ENCODE measurements at places on chromosomes 11 and 22.

DNA sequence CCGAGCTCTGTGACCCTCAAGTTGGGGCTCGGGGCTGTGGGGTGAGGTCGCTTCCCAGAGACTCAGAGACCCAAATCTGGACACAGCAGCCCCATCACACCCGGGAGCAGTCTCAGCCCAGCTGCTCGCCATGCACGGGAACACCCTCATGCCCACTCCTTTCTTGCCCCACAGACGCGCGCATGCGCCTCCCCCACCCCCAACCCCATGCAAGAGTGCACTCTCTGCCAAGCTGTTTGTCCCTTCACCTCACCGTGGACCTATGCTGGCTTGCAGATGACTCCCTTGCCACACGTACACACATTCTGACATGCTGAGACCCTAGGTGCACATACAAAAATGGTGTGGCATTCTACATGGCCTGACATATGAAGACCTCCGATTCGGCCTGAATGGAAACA lies 478 bp upstream of the CD248 start:
- DNase-seq: peak; percentile 61

- DNase-seq: peak; percentile 60
These were observed 626 bp downstream of the FLRT1 start for GRCh38 chr11:64036087-64037026.

DNA sequence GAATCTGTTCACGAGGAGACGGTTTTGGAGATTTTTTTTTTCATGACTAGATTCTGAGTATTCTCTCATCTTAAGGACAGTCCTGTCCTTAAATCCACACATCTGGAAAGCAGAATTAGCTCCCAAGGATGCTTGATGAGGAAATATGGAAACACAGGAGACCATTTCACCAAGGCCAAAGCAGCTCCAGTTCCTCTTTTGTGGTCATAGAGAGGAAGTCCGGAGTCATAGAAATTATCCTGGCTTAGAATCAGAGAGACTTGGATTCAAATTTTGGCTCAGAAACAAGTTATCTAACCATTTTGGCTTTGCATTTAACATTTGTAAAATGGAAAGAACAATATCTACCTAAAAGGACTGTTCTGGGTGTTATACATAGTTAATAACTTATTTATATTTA lies 7.3 kb upstream of the TEAD1 start:
- DNase-seq: no peak

DNA sequence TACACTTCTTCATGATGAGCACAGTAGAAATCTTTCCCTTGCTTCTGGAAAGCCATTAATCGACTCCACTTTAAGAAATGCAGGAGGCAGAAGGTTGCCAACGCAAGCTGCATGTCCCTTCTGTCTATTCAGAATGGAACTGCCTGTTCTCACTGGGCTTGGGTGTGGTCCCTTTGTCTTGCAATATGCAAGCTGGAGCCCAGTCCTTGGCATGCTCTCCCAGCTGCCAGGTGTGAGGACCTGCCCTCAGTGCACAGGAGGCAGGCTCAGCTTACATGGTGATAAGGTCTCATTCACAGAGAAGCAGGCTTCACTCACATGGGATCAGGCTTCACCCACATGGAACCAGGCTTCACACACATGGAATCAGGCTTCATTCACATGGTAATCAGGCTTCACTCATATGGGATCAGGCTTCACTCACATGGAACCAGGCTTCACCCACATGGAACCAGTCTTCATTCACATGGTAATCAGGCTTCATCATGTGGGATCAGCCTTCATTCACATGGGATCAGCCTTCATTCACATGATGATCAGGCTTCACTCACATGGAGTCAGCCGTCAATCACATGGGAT lies 59.2 kb upstream of the USP47 start:
- DNase-seq: no peak

- peak; percentile 87 for DNase-seq
These were observed 23.5 kb downstream of the SPATA19 start for GRCh38 chr11:133821776-133822175.

DNA sequence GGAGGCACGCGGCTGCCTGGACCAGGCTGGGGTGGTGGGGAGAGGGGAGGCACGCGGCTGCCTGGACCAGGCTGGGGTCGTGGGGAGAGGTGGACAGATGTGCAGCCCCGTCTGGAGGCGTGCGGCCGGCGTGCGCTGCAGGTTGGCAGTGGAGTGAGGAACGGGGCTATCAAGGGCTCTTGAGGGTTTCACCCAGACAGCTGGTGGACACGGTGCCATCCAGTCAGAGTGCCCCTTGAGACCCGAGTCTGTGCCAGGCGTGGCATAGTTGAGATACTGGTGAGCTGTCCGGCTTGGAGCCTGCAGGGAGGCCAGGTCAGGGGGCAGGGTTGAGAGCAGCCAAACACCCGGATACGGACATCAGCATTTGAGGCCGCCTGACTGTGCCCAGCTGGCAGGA lies 1.5 kb upstream of the GRAMD4 start:
- no peak for DNase-seq

DNA sequence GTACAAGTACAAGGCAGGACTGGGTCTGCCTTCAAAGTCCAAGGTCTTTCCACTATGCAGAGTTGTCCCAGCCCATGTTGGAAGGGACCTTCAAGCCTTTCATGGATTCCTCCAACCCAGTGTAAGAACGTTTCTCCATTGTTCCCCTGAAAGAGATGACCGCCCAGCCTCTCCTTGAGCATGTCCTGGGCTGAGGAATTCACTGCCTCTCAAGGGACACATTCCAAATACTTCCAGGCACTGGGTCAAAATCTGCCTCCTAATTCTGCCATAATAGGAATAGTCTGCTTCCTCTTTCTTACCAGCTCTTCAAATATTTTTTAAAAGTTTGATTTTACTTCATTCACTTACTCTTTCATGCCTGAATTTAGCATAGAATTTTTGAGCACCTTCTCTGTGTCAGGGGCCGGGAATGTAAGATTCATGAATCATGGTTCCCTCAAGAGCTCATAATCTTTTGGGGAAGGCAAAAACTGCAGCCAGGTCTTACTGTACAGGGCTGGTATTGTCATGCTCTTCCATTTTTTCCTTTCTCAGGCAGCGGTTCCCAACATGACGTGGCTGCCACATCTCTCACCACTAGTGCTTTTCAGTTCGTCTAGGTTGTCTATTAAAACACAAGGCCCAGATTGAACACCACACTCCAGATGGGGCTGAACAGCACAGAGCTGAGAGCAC lies 143.3 kb upstream of the TBCEL start:
- no peak for DNase-seq

DNA sequence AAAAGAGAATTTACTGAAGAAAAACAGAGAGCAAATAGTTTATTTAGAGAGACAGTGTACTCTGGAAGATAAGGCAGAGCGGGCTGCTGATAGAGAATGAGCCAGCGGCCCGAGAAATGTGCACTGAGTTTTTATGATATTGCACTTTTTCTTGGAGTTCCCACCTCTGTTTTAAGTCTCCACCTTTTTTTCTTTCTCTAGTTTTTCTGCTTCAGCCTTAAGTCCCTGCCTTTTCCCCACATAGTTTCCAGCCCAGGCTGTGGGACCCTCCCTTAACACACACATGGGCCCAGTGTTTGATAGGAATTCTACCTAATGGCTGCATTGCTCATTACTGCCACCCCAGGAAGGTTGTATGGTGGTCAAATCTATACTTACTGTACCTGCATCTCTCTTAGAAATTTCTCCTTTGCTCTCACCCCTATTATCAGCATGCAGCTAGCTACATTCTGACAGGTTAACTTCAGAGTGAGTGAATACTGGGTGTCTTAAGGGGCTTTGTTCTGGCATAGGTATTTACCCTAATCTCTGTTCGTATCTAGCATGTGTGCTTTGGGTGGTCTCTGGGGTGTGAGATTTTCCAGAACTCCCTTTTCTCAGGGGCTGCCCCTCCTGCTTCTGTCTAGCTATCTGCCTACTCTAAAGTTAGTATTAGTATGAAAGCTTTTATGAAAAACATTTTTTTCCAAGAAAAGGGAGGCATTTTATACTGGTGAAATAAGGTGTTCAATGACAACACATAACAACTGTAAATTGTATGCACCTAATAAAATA lies 127.3 kb upstream of the TOP3B start:
- DNase-seq: peak; percentile 9

DNA sequence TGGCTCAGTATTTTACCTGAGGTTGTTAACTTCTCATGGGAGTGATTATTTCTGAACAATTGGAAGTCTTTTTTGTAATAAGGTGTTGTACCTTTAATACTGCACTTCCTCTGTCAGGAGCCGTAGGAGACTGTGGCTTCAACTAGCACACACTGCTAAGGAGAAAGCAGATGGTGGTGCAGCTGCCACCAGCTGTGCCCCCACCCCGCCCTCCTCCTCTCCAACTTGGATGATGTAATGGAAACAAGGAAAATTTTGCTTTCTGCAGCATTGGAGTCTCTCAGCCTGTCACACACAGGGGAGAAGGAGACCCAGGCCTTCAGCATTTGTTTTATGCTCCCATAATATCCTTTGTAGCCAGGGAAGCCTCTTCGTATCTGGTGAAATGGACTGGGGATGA lies 91.2 kb downstream of the TEAD1 start:
- peak; percentile 24 for DNase-seq

DNA sequence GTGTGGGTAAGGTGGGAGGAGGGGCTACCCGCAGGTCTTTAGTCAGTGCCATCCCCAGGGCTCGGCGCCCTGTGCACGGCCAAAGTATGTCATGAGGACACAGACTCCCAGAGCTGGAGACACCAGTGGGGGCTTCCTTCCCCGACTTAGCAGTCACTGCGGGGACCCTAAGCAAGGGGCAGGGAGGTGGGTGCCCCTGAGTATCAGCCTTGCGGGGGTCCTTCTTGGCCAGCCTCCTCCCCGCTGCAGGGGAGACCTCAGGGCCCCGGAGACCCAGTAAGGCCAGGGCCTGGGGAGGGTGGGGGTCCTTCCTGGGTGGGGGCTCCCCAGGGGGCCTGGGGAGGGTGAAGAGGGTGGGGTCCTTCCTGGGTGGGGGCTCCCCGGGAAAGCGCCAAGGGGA lies 673.8 kb downstream of the BRD1 start:
- DNase-seq: no peak

DNA sequence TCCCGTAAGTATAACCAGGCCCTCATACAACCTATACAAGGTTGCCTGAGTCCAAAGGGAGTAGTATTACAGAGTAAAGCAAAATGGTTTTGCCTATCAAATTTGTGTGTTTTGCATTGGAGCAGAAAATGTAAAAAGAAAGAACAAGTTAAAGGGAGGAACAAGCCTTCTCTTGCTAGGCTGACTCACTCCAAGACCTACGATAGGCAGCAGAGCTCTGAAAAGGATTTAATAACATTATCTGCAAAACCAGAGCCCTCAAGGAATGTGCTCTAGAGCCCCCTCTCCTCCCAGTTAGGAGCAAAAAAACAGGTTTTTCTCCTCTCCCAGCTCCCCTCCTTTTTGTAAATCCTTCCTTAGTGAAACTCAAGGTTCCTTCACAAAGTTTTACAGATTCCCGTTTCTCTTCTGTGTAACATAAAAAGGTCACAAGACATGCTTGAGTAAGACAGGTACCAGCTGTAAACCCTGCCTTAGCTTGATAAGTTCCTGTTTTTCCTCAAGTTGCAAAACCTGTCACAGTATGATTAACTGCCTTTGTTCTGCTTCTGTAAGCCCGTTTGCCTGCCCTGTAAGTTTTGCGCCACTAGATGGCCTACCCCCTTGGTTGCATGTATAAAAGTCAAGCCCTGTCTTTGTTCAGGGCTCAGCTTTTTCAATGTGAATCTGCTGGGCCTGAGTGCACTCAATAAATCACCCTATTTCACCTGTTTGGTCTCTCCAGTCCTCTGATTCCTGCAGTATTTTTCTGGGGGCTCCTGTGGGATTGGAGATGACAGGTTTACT lies 498.2 kb downstream of the KCNA4 start:
- peak; percentile 50 for DNase-seq

GRCh38 chr11:11036848-11037732 lies 179.2 kb upstream of the ZBED5 start:
- peak; percentile 91 for DNase-seq

GRCh38 chr11:82924522-82925224 lies 23.1 kb downstream of the DDIAS start:
- no peak for DNase-seq

- peak; percentile 5 for DNase-seq
These were observed 12.7 kb downstream of the TTLL8 start for GRCh38 chr22:50045211-50046018.

- DNase-seq: no peak
These were observed 7.5 kb upstream of the KCNJ11 start for GRCh38 chr11:17395978-17396377.

DNA sequence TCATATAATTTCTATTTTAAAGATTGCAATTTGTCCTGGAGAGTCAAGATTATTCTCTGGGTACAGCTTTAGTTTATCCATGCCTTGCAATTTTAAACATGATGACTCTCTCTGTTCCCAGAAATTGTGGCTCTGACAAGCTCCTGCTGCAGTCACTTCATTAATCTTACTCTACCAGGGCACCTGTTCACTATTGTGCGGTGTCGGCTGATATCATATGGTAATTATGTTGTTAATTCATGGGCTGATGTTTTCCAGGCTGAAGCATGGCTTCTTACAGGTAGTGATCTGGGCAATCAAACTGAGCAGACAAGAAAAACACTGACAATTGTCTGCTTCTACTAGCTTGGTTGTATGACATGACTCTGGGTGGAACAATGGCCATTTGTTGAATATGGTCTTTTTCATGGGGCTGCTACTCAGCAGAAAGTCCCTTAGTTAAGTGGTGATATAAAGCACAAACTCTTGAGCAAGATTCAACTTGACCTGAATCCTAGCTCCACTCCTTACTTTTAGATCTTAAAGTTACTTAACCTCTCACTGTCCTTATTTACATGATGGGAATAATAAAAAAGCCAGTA lies 230.7 kb downstream of the FAT3 start:
- DNase-seq: no peak

- DNase-seq: no peak
These were observed 2.4 kb downstream of the GTSE1 start for GRCh38 chr22:46299101-46299500.

GRCh38 chr11:1770528-1770927 lies 6.8 kb upstream of the CTSD start:
- DNase-seq: no peak

DNA sequence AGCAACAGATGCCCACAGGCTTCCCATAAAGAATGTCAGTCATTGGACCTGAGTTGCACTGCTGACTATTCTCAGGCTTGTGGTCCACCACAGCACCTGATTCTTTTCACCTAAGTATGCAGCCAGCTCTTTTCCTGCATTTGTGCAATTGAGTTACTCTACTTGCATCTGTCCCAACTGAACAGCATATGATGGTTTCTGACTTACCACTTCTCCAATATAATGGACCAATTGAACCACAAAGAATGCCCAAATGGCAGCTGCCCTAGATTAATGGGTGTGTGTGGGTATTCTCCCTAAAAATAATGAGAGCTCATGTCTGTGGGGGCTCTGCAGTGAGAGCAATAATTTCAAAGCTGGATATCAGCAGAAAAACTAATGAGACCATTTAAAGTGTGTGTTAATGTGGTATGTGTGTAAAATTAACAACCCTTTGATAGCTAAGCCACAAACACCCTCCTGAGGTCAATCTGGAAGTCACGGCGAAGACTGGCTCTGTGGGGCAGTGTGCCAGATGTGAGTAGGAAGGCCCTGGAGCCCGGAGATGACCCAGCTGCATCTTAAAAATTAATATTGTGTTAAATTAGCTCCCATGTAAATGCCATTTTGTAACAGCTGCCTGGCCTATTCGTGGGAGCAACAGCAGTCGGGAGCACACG lies 43.8 kb downstream of the SC5D start:
- no peak for DNase-seq

All from hepatocyte (in vitro differentiated cells).